GM23338 (cell line): ENCODE measurements at places on chromosomes 13 and 19. TPM values are rescaled to one million over a fixed set of nuclear protein-coding genes. Genes with fewer than 3 reads are reported as not detected.
A peak's percentile ranks its signal among the peaks of the same experiment; 100 is the strongest.

SHD gene
- total RNA-seq, result 1.8 and 7.5 TPM in 2 replicates

GRCh38 chr13:99540530-99540929 lies 39.3 kb downstream of the TM9SF2 start:
- no peak for DNase-seq

DNA sequence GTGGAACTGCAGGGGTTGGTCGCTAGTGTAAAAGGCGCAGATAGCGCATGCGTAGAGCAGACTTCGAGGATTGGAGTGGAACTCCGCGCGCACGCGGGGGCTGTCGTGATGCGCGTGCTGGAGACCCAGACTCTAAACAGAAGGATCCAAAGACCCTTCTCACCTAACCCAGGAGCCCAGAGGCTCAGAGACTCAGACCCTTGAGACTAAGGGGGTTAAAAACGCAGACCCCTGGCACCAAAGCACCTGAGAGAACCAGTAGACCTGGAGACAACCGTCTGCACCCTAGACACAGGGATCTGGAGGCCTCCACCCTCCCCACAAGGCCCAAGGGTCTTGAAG lies 567 bp upstream of the CTU1 start:
- DNase-seq, result no peak

- DNase-seq, result no peak
Measured at GRCh38 chr13:111210544-111211469, 95.7 kb downstream of the ARHGEF7 start.

GRCh38 chr13:109945206-109945960 lies 159.0 kb upstream of the IRS2 start:
- DNase-seq, result no peak

GRCh38 chr19:49592486-49593232 lies 1.7 kb downstream of the PRR12 start:
- DNase-seq, result peak; percentile 69

DNA sequence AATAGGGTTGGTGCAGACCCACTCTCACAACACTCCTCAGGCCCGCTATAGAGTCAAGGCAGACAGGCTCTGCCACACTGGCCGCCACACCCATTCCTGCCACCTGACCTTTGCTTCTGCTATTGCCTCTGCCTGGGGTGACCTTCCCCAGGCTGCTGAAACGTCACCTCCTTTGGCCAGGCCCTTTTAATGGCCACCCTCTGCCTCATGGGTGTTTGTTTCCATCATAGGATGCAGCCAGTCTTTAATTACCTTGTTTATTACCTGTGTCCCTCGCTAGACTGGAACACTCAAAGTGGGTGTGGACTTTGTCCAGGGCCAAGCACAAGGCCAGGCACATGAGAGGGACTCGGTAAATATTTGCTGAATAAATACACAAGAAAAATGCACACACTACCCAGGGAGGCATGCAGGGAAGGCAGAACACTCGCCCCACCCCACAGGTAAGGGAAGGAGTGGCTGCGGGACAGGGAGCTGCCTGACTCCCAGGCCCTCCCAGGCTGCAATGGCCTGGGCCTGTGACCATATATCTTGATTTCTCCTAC lies 3.2 kb downstream of the LSM4 start:
- no peak for DNase-seq

DNA sequence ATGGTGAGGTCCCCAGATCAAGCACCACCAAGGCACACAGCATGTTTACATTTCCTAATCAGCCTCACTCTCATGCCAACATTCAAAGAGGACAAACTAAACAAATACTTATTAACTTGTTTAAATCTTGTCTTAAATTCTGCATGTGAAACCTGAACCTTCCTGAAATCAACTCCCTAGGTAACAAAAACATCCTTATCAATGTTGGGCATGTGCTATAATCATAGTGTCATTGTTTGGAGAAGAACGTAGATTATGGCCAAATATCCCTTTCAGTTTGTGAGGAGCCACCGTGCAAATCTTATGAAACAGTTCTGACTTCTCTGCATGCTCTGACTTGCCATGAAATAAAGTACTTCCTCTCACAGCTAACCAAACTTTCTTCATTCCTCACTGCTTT lies 123.8 kb downstream of the NDFIP2 start:
- peak; percentile 6 for DNase-seq
